Activated naive CD8-positive, alpha-beta T cell treated with anti-CD3 and anti-CD28 coated beads, Interleukin-2, amount 10 ng/mL, durations not matched to agents 7 days and 5 days (primary cell): ENCODE measurements at places on chromosomes 3 and 15. TPM values are rescaled to one million over a fixed set of nuclear protein-coding genes. Genes with fewer than 3 reads are reported as not detected.

GXYLT2 gene
- total RNA-seq: not detected

AMT gene
- 10.3 TPM for total RNA-seq

IGDCC3 gene
- not detected for total RNA-seq

STAC gene
- not detected for total RNA-seq

TMEM158 gene
- not detected for total RNA-seq

- H3K4me1 ChIP-seq: no peaks in the 10 kb centered on the region
- no peak overlapping the region for H3K4me3 ChIP-seq
- H3K27ac ChIP-seq: no peak overlapping the region
- no peaks in the 10 kb centered on the region for H3K36me3 ChIP-seq
- H3K27me3 ChIP-seq: peaks cover 2% of the 10 kb centered on the region
Observed at GRCh38 chr3:14538451-14539088, 1.6 kb downstream of the GRIP2 start.

- DNase-seq: no peak
- H3K4me3 ChIP-seq: no peak overlapping the region
- peaks cover 2% of the 10 kb centered on the region for H3K27me3 ChIP-seq
- H3K36me3 ChIP-seq: peaks cover 4% of the 10 kb centered on the region
Observed at GRCh38 chr15:81388436-81388770, 14.4 kb upstream of the TMC3 start.

DNA sequence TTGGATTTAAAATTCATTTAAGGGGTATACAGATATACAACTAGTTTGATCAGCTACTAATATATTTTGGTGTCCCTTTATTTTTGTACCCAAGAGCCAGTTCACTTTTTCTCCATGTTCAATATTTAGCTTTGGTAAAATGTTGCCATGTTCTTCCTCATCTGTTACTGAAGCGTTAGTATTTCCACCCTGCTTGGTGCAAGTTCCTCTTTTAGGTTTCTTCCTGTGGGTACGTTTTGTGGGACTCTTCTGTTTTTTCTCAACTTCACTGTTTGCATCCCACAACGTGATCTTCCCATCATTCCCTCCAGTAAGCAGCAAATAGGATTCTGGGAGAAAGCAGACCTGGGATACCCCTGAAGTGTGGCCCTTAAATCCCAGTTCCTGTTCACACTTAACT lies 14.1 kb downstream of the WDR53 start:
- H3K27ac ChIP-seq: no peak overlapping the region
- H3K4me3 ChIP-seq: no peak overlapping the region
- peaks cover 5% of the 10 kb centered on the region for H3K4me1 ChIP-seq
- no peak for DNase-seq
